Muscle of arm (tissue), 14 donors: ENCODE measurements at places on chromosomes 3 and 15. TPM values are rescaled to one million over a fixed set of nuclear protein-coding genes. Genes with fewer than 3 reads are reported as not detected.

- no peak for DNase-seq
Observed at GRCh38 chr3:185930393-185931107, 7.3 kb downstream of the TRA2B start.

DNA sequence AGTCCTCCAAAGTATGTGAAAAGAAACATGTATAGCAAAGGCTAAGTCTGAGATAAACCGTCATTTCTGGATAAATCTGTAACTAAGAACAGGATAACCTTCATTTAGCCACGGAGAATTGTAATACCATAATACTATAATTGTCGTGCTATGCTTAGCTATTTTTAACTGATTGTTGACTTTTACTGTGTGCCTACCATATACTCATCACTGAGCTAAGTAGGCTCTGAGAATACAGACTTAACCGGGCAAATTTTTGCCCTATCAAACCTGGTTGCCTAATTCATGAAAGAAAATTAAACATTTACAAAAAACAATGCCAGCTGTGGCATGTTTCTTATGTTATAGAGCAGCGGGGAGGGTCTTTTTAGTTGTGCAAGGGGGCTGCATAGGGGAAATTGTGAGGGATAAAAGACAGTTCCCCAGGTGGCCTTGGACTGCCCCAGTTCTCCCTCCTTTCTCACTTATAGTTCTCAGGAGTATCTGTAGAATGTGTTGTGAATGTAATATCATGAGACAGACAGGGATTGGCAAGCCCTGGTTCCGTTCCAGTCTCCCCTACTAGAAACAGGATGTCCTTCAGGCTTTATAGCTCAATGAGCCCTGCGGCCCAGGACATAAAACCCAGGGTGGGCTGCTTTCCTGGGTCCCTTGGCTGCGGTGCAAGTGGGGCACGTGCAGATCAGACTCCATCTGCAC lies 318.5 kb downstream of the GBE1 start:
- DNase-seq, result no peak

The TIMMDC1 gene
- polyA plus RNA-seq, result 128 TPM

- no peak for DNase-seq
Observed at GRCh38 chr15:39623529-39623931, 42.7 kb downstream of the THBS1 start.

- no peak for DNase-seq
Observed at GRCh38 chr3:128491691-128491940, 1.4 kb downstream of the GATA2 start.

GRCh38 chr3:152305075-152305474 lies 36.3 kb downstream of the MBNL1 start:
- no peak for DNase-seq
